Type B pancreatic cell (in vitro differentiated cells): ENCODE measurements at places on chromosomes 11 and 22. TPM values are rescaled to one million over a fixed set of nuclear protein-coding genes. Genes with fewer than 3 reads are reported as not detected.

DNA sequence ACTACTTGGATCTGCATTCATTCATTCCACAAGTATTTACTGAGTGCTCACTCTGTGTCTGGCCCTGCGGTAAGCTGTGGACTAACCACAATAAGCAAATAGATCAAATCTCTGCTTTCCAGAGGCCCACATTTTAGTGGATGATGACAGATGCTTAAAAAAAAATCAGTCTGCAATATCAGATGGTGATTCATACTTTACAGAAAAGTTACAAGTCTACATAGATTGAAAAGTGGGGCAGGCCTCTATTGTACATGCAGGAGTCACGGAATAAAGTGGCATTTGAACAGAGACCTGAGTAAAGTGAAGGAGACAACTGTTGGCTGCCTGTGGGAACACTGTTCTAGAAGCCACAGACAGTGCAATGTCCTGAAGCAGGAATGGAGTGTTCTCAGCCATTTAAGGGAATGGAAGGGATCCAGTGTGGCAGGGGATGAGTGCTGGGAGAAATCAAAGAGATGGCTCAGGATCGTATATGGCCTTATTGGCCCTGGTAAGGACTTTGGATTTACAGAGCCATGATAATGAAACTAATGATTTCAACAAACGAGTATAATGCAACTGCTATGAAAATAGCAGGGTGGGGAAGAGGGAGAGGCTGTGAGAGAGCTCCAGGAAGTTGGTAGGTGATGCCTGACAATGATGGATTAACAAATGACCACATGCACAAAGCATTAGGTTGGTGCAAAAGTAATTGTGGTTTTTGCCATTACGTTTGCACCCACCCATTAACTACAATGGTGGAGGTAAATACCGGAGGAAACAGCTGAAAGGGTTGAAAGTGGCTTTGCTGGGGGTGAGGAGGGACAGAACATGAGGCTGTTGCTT is 31.1 kb downstream of the TMEM45B start:
- DNase-seq: no peak
- H3K36me3 ChIP-seq: no peaks in the 10 kb centered on the region
- H3K27me3 ChIP-seq: no peaks in the 10 kb centered on the region
- H3K4me1 ChIP-seq: peaks cover 19% of the 10 kb centered on the region
- peak overlapping the region; percentile 99 for H3K27ac ChIP-seq
- peak overlapping the region; percentile 78 for H3K4me3 ChIP-seq

- H3K4me1 ChIP-seq: no peaks in the 10 kb centered on the region
- H3K27ac ChIP-seq: no peak overlapping the region
Observed at GRCh38 chr22:32380991-32381390, 23.3 kb downstream of the RFPL3 start.

DNA sequence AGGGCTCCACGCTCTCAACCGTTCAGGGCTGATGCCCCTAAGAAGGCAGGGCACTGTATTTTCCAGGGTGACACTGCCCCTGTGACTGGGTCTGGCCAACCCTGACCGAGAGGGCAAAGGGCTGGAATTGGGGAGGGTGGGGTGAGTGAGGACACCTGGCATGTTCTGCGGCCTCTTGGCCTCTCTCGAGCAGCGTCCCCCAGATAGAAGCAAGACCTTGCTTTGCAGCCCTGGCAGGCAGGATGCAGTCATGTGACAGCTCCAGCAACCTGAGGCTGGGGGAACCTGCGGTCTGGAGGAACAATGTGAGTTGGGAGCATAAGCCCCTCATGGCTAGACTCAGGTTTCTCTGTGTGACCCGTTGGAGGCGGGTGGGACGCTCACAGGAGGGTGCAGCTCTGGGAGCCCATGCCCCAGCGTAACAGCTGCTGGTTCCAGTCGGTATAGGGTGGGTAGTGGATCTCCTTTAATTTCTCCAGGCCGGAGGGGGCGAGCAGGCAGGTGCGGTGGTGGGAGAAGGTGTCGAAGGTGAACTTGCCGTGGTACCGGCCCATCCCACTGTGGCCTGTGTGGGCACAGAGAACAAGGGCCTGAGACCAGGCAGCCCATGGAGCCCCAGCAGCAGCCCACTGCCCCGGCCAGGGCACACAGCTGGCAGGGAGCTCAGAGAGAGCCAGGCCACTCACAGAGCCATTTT is 11.4 kb downstream of the ALDH3B2 start:
- H3K4me1 ChIP-seq: no peaks in the 10 kb centered on the region
- no peak for DNase-seq
- no peaks in the 10 kb centered on the region for H3K36me3 ChIP-seq
- no peaks in the 10 kb centered on the region for H3K27me3 ChIP-seq
- H3K4me3 ChIP-seq: no peak overlapping the region
- H3K27ac ChIP-seq: no peak overlapping the region

DNA sequence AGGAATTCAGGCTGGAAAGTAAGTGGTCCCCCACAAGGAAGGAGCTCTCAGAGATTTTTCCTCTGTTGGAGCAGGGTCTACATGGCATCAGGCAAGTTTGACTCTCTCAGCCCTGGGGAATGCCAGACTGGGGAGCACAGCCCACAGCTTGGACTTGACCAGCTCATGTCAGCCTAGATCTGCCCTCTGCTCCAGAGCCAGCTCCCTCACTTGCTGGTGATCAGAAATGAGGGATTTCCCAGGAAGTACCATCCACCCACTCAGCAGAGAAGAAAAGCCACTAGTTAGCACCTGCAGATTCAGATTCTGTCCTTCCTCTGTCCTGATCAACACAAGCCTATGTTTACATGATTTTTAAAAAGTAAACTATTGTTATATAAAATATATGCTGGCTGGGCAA is 13.0 kb downstream of the TALDO1 start:
- H3K36me3 ChIP-seq: peaks cover 4% of the 10 kb centered on the region
- no peak for DNase-seq
- no peaks in the 10 kb centered on the region for H3K27me3 ChIP-seq
- H3K27ac ChIP-seq: no peak overlapping the region
- no peaks in the 10 kb centered on the region for H3K4me1 ChIP-seq

- no peak for DNase-seq
- peaks cover 36% of the 10 kb centered on the region for H3K36me3 ChIP-seq
- peaks cover 27% of the 10 kb centered on the region for H3K4me1 ChIP-seq
- H3K4me3 ChIP-seq: no peak overlapping the region
- H3K27ac ChIP-seq: peak overlapping the region; percentile 65
- H3K27me3 ChIP-seq: no peaks in the 10 kb centered on the region
Observed at GRCh38 chr22:23828800-23829680, 9.8 kb downstream of the DERL3 start.

DNA sequence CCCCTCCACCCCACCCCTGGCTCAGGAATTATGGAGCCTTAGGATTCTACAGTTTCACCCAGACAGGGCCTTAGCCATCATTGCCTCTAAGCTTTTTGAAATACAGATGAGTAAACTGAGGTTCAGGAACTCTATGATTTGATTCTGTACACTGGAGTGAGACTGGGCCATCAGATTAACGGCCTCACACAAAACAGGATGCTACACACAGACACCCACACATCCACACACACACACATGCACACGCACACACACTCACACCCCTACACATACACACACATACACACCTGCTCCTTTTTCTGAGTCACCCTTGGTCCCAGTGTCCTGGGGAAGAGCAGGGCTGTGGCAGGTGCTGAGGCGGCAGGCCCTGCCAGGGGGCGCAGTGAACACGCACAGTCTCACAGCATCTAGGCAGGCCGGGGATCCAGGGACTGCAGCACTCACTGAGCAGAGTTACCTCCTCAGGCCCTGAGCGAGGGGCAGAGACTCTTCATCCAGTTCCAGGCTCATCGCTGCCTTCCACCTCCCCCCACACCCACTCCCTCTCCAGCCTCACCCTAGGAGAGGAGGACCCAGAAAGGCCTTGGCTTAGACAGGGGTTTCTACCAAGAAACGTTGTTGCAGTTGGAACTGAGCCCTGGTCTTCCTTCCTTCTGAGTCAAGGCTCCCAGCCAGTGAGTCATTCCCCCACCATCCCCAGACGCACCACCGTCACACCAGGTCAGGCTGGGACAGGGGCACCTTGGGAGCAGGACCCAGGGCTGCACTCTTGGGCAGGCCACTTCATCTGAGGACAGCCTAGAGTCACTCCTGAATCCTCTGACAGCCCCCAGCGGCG is 89.8 kb upstream of the PARVA start:
- H3K36me3 ChIP-seq: no peaks in the 10 kb centered on the region
- H3K4me3 ChIP-seq: no peak overlapping the region
- peak overlapping the region; percentile 41 for H3K27ac ChIP-seq
- peaks cover 10% of the 10 kb centered on the region for H3K4me1 ChIP-seq
- peaks cover 3% of the 10 kb centered on the region for H3K27me3 ChIP-seq

The CASP1 gene
- 13.0 and 13.3 TPM in 2 replicates for total RNA-seq

The KCNJ4 gene
- total RNA-seq: 1.3 and 2.0 TPM in 2 replicates
